ENCODE measurements at places on chromosomes 3 and 15. TPM values are rescaled to one million over a fixed set of nuclear protein-coding genes. Genes with fewer than 3 reads are reported as not detected.

DNA sequence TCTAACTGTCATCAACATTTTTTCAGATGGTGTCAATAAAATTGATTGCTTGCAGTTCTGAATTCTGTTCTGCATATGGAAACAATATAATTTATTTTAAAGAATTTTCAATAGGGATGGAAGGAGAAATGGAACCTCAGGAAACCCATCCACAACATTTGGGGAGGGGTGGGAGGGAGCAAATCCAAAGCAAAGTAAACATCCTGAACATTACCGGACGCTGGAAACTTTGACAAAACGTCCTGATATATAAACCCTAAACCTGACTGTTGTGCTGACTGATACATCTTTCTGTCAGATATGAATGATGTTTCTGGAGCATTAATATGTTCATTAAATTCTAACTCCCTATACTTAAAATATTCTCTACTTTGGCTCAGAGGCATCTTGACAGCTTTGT, 479.0 kb downstream of the FOXP1 start:
- H3K27me3 ChIP-seq, result no peaks in the 10 kb centered on the region
- no peak overlapping the region for H3K4me3 ChIP-seq
- peaks cover 24% of the 10 kb centered on the region for H3K36me3 ChIP-seq
- no peak overlapping the region for H3K27ac ChIP-seq
- no peak for DNase-seq

DNA sequence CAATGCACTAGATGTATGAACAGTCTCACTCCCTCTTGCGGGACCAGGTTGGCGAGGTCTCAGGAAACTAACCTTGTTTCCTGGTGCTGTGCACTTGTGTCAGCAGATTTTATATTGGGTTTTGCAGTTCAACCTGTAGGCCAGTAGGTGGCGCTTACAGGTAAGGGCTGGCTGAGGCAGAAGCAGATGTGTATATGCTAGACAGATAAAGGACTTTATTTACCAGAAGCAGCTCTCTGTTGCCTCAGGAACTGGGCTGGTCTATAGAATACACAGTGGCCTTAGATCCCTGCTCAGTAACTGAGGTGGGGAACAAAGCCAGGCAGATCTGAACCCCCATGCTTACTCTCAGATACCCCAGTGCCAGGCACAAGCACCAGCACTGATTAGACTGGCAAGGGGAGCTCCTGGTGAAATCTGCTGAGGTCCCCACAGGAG, 296.8 kb downstream of the DOCK3 start:
- peak; percentile 74 for DNase-seq
- no peak overlapping the region for H3K4me3 ChIP-seq
- H3K36me3 ChIP-seq, result peaks cover 3% of the 10 kb centered on the region
- H3K27ac ChIP-seq, result no peak overlapping the region

GRCh38 chr3:71010726-71011455, 572.6 kb downstream of the FOXP1 start:
- peaks cover 46% of the 10 kb centered on the region for H3K4me1 ChIP-seq
- no peaks in the 10 kb centered on the region for H3K27me3 ChIP-seq
- H3K27ac ChIP-seq, result peak overlapping the region; percentile 89
- DNase-seq, result peak; percentile 78
- peaks cover 29% of the 10 kb centered on the region for H3K36me3 ChIP-seq

GRCh38 chr15:99704444-99704838, 28.8 kb downstream of the LYSMD4 start:
- H3K4me1 ChIP-seq, result peaks cover 38% of the 10 kb centered on the region
- peaks cover 1% of the 10 kb centered on the region for H3K36me3 ChIP-seq
- no peak overlapping the region for H3K27ac ChIP-seq
- no peak overlapping the region for H3K4me3 ChIP-seq
- no peaks in the 10 kb centered on the region for H3K27me3 ChIP-seq
- no peak for DNase-seq

The ACAD9 gene
- 61.2 TPM for total RNA-seq
